Stimulated activated CD8-positive, alpha-beta memory T cell treated with anti-CD3 and anti-CD28 coated beads, Interleukin-7, amount 100 ng/mL, for 1 hour (primary cell): ENCODE measurements at places on chromosomes 4 and X.
A peak's percentile ranks its signal among the peaks of the same experiment; 100 is the strongest.

DNA sequence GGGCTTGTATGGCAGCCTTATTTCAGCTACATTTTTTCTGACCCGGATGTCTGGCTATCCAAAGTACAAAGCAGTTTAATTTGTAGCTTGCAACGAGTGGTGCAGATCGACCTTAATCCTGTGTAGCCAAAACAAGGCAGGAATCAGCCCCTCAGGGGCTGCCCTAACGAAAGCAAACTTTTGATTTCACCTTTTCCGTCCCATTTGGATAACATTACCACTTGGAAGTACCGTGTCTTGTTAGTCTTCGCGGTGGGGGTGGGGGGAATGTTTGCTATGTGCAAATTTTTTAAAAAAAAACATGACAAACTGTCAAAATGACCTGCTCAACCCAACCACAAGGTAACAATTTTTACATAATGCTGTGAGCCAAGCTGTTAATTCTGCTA lies 766 bp upstream of the DNAJB14 start:
- no peak for DNase-seq

DNA sequence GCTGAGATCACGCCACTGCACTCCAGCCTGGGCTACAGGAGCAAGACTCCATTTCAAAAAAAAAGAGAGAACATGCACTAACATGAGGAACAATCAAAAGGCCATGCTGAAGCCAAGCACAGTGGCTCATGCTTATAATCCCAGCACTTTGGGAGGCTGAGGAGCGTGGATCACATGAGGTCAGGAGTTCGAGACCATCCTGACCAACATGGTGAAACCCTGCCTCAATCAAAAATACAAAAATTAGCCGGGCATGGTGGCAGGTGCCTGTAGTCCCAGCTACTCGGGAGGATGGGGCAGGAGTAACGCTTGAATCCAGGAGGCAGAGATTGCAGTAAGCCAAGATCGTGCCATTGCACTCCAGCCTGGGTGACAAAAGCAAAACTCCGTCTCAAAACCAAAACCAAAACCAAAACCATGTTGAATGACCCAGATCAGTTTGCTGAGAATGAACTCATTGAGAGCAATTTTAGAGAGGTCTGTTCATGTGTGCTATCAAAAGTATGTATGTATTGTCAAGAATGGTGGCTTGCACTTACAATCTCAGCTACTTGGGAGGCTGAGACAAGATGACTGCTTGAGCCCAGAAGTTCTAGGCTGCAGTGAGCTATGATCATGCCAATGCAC lies 44.8 kb downstream of the PDS5A start:
- DNase-seq = no peak

- DNase-seq = peak; percentile 57
Observed at GRCh38 chr4:1055721-1056590, 44.5 kb downstream of the FGFRL1 start.

- DNase-seq = no peak
Observed at GRCh38 chr4:73978886-73979285, 2.9 kb downstream of the PF4 start.

- no peak for DNase-seq
Observed at GRCh38 chrX:47590984-47591383, 8.7 kb downstream of the TIMP1 start.

GRCh38 chr4:51855751-51856150 lies 12.8 kb downstream of the DCUN1D4 start:
- DNase-seq = no peak

GRCh38 chr4:128061566-128062536 lies 739 bp downstream of the LARP1B start:
- peak; percentile 14 for DNase-seq

GRCh38 chrX:139691843-139692505 lies 16.0 kb downstream of the MCF2 start:
- no peak for DNase-seq

DNA sequence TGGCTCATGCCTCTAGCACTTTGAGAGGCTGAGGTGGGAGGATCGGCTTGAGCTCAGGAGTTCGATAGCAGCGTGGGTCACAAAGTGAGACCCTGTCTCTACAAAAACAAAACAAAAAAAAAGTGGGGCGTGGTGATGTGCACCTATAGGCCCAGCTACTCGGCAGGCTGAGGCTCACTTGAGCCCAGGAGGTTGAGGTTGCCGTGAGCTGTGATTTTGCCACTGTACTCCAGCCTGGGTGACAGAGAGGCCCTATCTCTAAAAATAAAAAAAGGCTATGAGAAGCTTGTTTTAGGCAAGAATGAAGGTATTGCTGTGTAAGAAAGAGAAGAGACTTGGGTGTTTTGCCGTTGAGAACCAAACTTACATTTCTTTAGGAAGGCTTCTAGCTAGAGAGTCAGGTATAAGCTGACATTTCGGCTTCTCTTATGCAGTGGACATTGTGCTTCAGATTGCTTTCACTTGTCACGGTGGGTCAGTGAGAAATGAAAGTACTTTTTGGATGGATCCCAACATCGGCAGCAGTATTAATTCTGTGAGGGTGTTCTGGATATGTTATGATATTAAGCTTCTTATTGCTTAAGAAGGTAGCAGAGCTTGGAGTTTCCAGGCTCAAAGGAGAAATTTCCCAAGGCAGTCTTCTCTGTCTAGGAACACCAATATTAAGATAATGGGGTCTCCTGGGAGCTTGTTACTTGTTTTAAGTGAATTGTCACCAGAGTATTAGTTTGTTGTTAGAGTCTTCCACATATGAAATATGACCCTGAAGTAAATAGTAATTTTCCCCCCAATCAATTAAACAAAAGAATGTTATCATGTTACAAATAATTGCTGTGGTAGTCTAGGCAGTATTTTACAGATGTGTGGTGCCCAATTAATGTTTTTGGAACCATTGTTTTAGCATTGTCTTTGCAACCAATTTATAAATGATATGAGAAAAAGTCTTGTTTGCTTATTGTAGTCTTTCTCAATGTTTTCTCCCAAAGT lies 17.6 kb downstream of the TMEM131L start:
- DNase-seq = no peak

- no peak for DNase-seq
Observed at GRCh38 chr4:184169225-184169867, 48.3 kb downstream of the ENPP6 start.

DNA sequence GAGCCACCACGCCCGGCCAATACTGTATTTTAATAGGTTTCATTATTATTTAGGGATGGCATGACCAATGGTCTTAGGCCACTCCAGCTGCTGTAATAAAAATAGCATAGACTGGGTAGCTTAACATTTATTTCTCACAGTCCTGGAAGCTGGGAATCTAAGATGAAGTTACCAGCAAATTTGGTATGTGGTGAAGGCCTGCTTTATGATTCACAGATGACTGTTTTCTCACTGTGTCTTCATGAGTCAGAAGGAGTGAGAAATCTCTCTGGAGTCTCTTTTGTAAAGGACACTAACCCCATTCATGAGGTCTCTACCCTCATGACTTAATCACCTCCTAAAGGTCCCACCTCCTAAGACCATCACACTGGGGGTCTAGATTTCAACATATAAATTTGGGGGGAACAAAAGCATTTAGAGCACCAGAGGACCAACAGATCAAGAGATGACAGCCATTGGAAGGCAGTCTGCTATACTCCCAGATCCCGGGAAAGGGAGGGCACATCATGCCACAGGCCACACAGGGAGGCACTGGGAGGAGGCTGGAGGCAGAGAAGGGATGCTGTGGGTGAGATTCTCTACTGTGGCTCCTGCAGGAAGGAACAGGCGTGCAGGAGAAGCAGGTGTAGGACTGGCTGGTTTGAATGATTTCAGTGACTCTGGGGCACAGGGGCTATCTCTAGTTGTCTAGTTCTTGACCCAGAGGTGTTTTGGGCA lies 335.8 kb upstream of the SFRP2 start:
- DNase-seq = no peak

GRCh38 chr4:105896984-105897775 lies 1.9 kb downstream of the NPNT start:
- DNase-seq = no peak

- no peak for DNase-seq
Observed at GRCh38 chrX:85379174-85379907, at the start of gene POF1B. Gene POF1B, minus strand, starts transcription at chrX:85379665. Its CDS starts 211 bp downstream, at chrX:85379454.

DNA sequence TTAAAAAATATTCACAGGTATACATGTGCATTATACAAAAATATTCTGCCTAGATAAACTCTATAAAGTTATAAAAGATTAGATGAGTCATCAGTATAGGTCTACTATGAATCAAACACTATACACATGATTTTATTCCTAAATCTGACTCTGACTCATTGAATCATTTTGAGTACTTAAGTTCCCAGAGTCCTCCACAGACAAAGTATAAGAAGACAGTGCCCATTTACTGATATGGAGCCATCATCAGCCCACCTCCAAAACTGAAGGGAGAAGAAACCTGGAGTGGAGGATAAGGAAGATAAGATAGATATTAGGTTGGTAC lies 28.7 kb upstream of the ANTXR2 start:
- no peak for DNase-seq

- no peak for DNase-seq
Observed at GRCh38 chr4:180058691-180059215, 2184.4 kb upstream of the TENM3 start.

- DNase-seq = no peak
Observed at GRCh38 chr4:22668702-22669101, 24.0 kb upstream of the GBA3 start.

DNA sequence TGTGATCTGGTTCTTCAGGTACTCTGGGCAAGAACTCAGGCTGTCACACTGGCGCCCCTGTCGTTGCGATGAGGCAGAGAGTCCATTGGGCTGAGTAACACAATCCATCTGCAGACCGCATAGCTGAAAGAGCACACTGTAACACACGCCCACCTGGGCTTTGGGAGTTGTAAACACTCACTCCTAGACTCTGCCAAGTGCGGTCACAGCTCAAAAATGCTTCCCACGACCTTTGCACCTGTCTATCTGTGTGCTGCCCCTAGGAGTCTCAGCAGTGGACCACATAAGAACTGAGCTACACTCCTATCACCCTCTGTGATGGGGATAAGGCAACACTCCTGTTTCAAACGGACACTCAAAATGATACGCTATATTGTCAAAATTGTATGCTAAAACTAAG lies 2028.3 kb downstream of the PCDH7 start:
- DNase-seq = no peak

GRCh38 chrX:17441965-17442364 lies 67.0 kb downstream of the NHS start:
- DNase-seq = no peak

- no peak for DNase-seq
Observed at GRCh38 chrX:122078079-122078478, 1030.7 kb downstream of the GLUD2 start.

DNA sequence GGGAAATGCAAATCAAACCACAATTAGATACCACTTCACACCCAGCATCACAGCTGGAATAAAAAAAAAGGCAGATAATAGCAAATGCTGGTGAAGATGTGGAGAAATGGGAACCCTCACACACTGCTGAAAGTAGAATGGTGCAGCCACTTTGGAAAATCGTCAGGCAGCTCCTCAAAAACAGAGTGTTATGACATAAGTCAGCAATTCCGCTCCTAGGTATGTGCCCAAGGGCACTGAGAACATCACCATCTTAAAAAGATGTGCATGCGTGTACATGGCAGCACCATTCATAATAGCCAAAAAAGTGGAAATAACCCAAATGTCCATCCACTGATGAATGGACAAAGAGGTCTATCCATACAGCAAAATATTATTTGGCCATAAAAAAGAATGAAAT lies 28.0 kb downstream of the HMX1 start:
- no peak for DNase-seq

GRCh38 chr4:1331591-1332353 lies 15.2 kb upstream of the UVSSA start:
- DNase-seq = no peak

GRCh38 chrX:150051096-150051495 lies 112.8 kb upstream of the EOLA2 start:
- DNase-seq = no peak

GRCh38 chrX:95427389-95427788 lies 1257.3 kb upstream of the DIAPH2 start:
- DNase-seq = no peak

DNA sequence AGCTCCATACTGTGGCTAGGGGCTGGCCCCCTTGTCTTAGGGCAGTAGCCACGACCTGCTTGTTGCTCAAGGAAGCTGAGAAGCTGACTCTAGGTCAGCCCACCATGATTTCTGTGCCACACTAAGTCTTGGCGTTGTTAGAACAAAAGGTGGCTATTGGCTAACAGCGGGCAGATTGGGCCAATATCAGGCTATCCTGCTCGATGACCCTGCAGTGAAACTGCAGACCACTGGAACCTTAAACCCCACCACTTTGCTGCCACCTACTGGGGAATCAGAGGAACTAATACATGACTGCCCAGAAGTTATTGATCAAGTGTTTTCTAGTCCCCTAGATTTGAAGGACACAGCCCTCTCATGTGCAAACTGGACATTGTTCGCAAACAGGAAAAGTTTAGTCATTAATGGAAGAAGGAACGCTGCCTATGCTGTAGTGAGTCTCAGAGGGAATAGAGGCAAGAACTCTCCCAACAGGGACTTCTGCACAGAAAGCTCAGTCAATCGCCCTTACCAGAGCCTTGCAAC lies 17.0 kb upstream of the PAPSS1 start:
- no peak for DNase-seq

DNA sequence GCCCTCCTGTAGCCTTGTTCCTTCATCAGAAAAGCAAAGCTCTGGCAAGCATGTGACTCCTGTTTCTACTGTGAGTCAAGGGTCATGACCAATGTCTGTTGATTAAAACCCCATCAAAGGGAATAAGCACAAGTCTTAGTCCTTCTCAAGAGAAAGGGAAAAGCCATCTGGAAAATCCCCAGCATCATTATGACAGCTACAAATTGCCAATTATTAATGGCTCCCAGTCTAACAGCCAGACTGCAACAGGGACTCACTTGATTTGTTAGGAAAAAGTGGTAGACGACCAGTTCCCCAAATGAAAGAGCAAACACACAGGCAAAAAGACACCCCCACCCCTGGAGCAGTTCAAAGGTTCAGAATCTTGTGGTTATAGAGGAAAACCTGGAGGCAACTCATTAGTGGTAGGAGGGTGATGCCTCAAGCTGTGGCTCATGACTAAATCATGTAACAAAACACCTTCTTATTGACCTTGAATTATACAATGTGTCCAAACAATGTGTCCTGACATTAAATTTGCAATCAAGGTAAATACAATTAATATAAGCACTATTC lies 315.7 kb downstream of the HNRNPD start:
- DNase-seq = no peak

GRCh38 chr4:79848329-79848728 lies 224.7 kb downstream of the ANTXR2 start:
- DNase-seq = no peak

GRCh38 chrX:153610836-153611213 lies 11.9 kb upstream of the CCNQ start:
- no peak for DNase-seq

DNA sequence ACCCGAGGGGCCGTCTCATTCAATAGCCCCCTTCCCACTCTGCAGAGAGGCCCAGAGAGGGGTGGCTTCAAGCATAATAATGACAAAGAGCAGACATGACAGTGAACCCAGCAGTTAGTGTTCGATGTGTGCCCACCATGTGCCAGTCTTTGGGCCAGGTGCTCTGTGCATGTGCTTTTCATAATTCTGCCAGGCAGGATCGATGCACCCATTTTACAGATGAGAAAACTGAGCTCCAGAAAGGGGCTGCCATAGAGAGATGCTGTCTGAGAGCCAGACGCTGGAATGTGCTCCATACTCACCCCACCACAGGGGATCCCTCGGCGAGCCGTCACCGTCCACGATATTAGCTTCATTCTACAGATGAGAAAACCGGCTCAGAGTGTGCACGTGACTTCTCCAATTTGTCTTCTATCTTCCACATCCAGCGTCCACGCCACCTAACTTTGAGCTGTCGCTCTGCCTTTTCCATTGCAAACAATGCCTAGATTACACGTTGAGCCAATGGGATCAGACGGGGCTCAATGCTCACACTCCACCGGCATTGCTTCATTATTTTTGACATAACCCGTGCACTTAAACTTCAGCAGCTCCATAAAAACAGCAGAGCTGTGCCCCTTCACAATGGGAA lies 8.2 kb downstream of the ADRA2C start:
- no peak for DNase-seq
